LHCN-M2 (cell line): ENCODE measurements at places on chromosomes 6 and 20.

DNA sequence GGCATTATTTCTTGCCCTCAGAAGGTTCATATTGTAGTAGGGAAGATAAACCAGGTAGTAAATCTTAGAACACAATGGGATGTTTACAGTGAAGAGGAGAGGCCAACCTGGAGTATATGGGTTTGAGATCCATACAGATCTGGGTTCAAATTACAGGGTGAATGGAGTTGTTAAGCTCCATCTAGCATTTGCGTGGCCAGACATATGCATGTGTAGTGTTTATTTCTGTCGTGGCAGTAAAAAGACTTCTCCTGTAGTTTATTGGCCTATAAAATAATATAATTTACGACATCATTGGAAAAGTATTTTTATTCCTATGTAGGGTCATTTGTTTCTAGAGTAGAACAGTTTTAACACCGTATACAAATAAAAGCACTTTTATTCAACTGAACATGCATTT is 25.2 kb upstream of the TULP4 start:
- DNase-seq = no peak

DNA sequence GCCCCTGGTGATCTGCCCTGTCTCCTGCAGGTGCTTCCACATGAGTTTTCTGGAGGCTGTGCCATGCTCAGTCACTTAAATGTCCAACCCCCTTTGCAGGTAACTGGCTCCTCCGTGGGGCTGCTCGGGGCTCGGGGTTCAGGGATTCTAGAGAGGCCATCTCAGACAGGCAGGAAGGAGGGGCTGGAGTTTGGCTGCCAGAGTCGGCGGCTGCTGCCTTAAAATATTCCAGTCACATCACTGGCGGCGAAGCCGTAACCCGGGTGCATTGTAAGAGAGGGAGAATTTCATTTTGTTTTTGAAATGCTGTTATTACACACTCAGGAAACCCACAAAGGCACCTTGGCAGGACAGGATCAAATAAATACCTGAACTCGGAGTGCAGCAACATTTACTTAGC is 212.9 kb upstream of the PMEPA1 start:
- no peak for DNase-seq

- DNase-seq = no peak
Observed at GRCh38 chr20:6381887-6382286, 259.1 kb upstream of the FERMT1 start.

DNA sequence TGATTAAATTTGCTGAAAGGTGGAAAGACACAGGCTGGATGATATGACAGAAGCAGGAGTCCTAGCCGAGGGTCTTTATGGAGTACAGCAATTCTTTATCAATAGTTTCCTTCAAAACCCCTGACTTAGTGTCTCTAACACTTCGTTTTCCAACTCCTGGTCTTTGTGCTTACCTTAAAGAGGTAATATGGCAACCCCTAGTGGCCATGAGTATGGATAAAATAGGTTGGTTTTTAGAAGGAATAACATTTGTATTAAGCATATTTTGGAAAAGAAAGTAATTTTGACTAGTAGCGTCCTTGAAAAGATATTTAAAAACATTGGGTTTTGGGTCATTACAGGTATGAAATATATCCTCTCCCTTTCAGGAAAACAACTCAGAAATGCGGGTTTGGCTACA is 51.9 kb downstream of the VGLL2 start:
- peak; percentile 40 for DNase-seq

DNA sequence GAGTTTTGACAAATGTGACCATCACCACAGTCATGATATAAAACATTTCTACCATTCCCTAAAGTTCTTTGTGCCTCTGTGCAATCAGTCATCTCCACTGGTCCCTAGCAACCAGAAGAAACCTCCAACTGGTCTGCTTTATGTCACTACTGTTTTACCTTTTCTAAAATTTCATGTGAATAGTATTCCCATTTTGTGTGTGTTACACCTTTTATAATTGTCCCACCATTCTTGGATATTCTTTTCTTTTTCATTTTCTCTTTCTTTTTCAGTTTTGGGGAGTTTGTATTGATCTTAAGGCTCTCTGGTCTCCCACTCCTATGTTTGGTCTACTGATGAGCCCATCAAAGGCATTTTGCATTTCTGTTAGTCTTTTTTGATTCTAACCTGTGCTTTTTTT is 95.4 kb downstream of the NCOA3 start:
- no peak for DNase-seq

DNA sequence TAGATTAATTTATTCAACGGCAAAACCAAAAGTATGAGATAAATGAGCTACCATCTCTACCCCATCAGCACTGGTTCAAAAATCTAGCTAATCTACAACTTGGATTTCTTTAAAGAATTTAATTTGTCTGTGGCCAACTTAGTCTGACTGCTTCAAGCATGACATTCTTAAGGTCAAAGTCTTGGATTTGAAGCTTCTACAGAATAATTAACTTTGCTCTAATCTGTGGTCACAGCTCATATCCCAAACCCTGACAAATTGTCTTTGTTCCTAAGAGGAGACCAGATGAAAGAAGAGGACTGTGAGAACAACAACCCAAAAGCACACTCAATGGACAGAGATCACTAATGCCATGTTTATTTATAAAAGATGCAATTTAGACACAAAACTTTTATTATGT is 166.9 kb upstream of the EPHA7 start:
- DNase-seq = no peak
